ENCODE measurements at places on chromosomes 2 and 18.

GRCh38 chr2:227474410-227474809 lies 2.5 kb downstream of the AGFG1 start:
- DNase-seq = no peak

GRCh38 chr2:66198873-66199272 lies 236.1 kb upstream of the MEIS1 start:
- DNase-seq = no peak

DNA sequence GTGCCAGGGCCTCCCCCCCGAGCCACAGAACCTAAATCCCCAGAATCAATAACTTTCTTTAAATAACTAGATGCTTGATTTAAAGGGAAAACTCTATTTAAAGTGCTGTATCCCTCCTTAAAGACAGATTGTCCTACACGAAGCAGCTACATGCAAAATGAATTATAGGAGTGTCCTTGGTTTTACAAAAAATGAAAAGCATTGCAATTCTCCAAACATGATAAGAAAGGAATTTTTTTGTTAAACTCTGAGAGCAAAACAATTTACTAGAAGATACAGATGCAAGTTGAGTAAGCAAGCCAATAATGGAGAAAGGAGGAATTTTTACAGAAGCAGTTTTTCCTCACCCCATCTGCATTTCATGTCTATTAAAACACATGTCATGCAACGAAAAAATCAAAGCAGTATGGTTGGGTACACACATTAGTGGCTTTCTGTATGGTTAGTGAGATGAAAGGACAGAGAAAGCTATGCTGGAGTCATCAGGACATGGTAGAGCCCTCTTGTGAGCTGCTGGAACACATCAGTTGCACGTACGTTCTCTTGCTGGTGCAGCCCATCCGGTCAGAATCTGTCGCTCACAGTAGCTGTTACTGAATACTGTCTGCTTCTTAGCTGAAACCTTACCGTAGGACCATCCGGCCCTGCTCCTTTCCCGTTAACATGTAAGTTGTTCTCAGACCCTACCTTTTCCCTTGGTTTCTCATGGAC lies 25.9 kb upstream of the STEAP3 start:
- no peak for DNase-seq

DNA sequence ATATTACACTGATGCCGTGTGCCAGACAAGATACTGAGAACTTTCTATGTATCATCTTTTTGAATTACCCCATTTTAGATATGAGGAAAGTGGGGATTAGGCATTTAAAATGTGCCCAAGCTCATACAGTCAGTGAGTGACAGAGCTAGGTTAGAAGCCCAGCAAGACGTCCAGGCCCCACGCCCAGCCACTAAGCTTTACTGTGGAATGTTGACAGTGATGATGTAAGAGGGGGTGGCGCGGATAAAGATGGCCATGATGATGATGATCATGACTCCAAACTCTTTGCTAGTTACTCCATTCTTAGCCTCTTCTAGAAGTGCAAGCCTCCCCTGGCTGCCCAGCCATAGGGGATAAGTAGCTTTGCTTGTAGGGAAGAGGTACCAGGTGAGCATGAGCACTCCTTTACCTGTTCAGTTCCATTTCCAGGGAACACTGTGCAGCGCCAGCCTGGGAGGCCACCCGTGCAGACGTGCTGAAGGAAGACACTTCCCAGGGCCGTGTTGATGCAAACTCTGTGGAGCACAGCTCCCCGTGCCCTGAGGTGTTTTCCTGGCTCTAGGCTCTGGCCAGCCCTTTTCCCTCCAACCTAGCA lies 65.5 kb downstream of the BCL2L11 start:
- no peak for DNase-seq

- DNase-seq = no peak
These were observed 55.4 kb upstream of the SMAD2 start for GRCh38 chr18:47985866-47986265.

- no peak for DNase-seq
These were observed 56.2 kb upstream of the SLC16A14 start for GRCh38 chr2:230124757-230125431.

DNA sequence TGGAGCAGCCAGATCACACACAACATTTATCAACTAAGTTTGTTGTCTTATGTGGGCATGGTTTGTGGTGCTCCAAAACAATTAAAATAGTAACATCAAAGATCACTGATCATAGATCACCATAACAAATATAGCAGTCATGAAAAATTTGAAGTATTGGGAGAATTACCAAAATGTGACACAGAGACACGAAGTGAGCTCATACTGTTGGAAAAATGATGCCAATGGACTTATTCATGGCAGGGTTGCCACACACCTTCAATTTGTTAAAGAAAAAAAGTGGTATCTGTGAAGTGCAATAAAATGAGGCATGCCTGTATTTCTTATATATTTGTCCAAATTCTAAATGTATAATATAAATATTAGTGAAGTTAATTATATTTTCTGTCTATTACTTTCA lies 42.9 kb upstream of the CABYR start:
- no peak for DNase-seq

DNA sequence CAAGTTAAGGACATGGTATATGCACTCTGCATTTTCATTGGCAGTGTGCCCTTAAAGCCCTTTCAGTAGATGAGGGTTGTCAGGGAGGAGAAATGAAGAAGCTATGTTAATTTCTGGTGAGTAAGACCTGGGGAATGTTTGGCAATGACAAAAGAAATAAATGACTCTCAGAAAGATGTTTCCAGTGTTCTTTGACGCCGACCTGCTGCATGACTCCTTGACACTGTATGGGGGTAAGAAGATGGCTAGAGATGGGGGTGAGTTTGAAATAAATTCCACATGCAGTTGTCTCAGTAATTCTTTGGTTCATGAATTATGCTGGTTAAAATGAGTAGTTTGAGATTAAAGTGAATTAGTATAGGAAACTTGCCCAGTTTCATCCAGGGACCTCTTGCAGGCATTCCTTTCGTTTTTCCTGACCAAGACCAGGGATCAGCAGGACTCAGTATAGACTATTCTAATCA lies 5.9 kb downstream of the CCDC121 start:
- no peak for DNase-seq

DNA sequence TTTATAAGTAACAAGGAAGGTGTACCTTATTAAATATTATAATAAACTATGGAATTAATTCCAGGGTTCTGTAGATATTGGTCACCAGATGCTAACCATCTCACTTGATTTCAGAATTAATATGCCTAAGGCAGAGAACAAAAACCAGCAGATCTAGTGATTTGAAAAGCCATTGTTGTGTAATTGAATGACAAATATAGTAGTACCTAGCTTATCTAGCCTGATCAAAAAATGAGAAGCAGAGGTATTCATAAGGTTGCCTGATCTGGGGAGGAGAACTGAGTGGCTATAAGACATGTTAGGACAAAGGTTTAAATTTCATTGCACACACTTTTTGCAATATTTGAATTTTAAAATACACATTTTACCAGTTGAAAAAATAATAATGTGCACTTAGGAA lies 132.0 kb upstream of the UBE2E3 start:
- no peak for DNase-seq

GRCh38 chr2:217392930-217393584 lies 533.2 kb upstream of the TNP1 start:
- DNase-seq = no peak

DNA sequence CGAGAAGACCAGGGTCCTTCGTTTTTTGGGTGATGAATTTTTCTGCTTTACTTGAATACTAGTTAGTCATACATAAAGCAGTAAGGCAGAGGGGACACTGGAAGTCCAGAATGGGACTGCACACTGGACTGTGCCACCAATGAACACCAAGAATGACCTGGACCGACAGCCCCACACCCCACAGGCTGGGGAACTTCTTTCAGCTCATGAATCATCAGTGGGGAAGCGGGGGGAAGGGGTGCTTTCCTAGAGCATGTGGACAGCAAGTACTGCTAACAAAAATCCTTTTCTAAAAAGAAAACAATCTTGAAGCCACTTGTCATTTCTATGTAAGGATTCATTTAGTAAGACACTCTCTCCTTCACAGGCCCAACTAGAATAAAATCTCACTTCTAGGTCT lies 86.0 kb downstream of the DTNB start:
- no peak for DNase-seq

- DNase-seq = no peak
These were observed 58.7 kb upstream of the GPC1 start for GRCh38 chr2:240376739-240377138.

- DNase-seq = no peak
These were observed 128.6 kb upstream of the WDR75 start for GRCh38 chr2:189312643-189313042.

DNA sequence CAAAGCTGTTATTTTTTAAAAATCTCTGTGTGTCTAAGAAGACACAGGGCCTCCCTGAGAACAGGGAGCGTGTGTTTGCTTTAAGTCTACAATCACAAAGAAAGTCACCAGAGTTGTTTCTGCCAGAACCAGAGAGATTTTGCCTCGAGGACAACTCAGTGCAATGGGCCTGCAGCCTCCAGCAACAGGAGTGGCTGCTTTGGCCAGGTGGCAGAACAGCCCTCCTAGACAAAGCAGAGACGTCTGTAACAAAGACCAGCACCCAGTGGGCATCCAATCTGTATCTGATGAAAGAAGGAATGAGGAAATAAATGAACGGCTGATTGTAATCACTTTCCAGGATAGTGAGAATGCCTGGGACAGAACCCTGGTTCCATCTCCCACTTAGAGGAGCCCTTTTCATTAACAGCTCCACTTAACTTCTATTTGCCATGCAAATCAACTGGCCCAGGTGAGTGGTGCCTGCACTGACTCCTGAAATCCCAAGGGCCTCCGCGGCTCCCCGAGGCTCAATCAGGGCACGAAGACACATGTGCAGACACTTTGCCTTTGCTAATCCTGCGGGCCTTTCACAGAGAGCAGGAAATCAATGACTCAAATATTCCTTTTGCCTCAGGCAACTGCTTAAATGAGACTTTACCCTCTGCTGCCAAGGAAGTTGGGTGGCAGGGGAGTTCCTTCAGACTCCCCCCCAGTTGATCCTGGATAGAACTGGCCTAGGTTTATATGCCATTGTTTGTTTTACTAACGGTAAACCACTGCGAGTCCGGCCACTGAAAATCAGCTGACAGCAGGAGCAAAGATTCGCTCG lies 146.5 kb downstream of the CABLES1 start:
- DNase-seq = no peak

- DNase-seq = no peak
These were observed 202.9 kb upstream of the TNP1 start for GRCh38 chr2:217062768-217063167.

All from effector memory CD4-positive, alpha-beta T cell (primary cell).